Fibroblast of villous mesenchyme (primary cell): ENCODE measurements at places on chromosomes 1 and 21.

GRCh38 chr1:243507001-243507671 is 251.3 kb downstream of the SDCCAG8 start:
- DNase-seq: no peak

GRCh38 chr1:12177999-12178441 is 11.2 kb downstream of the TNFRSF1B start:
- DNase-seq: peak; percentile 95

- no peak for DNase-seq
Measured at GRCh38 chr1:90711696-90712095, 5.4 kb downstream of the BARHL2 start.

DNA sequence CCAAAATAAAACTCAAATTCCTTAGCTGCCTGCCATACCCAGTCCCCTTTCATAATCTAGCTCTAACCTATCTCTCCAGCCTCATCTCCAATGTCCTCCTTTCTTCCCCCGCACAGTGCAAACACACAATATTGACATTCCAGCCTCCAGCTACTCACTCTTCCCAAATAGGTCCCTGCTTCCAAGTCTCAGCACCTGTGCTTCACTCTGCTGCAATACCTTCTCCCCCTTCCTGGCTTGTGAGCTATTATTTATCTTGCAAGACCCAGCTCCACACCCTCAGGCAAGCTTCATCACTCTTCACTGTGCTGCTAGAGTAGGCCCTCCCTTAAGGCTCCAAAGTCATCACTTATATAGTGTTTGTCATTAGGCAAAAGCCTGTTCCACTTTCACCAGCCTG is 9.7 kb downstream of the PLPP3 start:
- no peak for DNase-seq

DNA sequence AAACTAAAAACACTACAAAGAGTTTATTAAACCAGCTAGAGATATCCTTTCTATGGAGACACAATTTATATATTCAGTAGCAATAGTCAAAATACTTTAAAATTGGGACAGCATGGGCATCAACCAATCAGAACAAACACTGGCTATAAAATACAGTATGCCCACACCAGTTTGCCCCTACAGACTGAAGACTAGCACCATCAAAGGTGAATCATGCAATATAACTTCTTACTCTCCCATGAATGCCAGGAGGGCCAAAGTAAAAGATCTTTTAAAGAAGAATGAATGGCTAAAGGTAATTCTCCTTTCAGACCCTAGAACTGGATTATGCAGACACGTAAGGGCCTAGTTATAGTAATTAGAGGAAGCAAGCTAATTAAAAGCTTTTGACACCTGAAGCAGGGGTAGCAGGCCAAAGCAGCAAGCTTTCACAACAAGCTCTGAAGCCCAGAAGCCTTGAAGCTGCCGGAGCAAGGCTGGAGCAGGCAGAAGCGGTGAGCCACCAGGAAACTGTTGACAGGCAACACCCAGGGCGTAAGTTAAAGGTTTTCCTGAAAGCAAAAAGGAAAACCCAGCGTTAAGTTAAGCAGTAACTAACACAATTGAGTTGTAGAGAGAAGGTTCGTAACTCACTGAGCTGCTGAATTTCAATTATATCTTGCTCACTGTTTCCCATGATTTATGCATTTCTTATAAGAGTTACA is 99.3 kb downstream of the CDC42BPA start:
- DNase-seq: no peak

DNA sequence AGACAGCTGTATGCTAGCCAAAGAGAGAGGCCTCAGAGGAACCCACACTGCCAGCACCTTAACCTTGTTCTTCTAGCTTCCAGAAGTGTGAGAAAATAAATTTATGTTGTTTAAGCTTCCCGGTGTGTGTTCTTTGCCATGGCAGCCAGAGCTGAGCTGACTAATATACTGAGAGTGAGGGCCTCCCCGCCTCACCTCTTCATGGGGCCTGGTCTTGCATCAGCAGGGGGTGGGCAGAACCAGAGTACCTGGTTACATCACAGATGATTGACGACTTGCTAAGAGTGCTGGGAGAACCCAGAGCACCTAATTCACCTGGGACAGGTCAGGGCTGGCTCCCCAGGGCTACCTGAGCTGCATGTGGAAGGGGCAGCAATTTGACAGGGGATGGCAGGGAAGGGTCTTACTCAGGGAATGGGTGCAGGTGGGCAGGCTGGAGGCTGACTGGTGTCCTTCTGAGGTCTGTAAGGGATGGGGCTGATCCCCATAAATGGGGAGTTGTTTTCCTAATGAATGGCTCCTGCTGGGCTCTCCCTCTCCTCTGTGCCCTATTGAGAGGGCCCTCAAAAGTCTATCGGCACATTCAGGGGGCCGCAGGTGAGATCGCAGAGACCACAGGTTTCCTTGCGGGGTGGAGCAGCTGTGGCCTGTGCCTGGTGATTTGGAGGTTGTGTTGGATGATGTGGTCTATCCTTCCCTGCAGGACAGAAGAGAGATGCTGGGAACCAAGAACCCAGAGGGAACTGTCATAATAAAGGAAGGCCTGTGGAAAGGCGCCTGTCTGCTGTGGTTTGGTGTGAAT is 60.6 kb upstream of the ETV3 start:
- DNase-seq: no peak

- peak; percentile 23 for DNase-seq
Measured at GRCh38 chr1:75265792-75266191, 131.6 kb downstream of the LHX8 start.

GRCh38 chr1:228279011-228279721 is 71.3 kb downstream of the OBSCN start:
- no peak for DNase-seq

GRCh38 chr21:36159356-36159921 is 2.8 kb downstream of the DOP1B start:
- peak; percentile 40 for DNase-seq

DNA sequence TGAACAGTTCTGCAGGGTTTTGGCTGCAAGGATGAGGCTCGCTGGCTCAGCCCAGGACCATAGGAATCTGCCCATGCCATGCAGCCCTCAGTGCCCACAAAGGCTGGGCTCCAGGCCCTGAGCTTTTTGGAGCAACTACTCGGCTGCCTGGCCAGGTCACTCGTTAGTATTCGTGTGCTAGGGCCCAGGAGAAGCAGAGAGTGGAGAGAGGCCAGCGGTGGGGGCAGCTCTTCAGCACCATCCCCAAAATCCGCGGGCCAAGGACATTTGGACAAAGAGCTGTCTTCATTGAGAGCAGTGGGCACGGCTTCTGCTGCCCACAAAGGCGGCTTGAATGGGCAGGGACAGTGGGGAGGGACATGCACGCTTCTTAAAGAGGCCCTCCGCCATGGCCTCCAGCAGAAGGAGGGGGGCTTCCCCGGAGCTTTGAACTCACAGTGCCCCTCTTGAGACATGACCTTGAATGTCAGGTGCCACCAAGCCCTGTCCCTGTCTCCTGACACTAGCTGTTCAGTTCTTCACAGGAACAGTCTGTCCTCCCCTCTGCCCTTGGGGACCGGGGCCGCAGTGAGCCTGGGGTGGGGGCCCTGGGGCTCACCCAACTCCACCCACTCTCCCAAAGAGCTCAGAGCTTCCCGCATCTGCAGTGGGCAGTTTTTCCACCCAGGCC is 106.1 kb upstream of the ARHGEF16 start:
- no peak for DNase-seq

DNA sequence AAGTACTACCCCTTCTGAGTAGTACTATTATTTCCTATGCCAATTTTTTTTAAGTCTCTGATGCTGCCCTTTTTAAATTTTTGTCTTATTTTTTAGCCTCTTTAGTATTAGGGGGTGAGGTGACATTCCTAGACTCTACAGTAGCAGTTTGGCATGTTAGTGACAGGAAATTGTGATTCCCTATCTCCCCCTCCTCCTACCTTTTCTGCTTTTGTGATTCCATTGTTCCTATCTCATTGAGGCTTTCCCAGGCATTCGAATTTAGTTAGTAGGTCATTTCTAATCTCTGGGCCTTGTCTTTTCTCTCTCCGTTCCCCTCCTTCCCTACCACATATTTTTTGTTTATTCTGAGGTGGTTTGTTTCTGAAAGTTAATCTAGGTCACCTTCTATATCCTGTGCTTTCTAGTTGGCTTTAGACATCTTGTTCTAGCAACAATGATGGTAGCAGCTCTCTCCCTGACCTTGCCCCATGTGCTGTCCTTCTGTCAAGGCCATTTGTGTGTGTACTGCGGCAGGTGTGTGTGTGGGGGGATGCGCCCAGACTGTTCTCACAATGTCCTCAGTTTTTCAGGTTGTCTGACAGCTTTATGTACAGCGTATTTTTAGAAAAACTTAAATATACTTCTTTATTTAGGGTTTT is 21.5 kb downstream of the SEMA6C start:
- no peak for DNase-seq

GRCh38 chr1:55367273-55367672 is 152.1 kb upstream of the USP24 start:
- no peak for DNase-seq

DNA sequence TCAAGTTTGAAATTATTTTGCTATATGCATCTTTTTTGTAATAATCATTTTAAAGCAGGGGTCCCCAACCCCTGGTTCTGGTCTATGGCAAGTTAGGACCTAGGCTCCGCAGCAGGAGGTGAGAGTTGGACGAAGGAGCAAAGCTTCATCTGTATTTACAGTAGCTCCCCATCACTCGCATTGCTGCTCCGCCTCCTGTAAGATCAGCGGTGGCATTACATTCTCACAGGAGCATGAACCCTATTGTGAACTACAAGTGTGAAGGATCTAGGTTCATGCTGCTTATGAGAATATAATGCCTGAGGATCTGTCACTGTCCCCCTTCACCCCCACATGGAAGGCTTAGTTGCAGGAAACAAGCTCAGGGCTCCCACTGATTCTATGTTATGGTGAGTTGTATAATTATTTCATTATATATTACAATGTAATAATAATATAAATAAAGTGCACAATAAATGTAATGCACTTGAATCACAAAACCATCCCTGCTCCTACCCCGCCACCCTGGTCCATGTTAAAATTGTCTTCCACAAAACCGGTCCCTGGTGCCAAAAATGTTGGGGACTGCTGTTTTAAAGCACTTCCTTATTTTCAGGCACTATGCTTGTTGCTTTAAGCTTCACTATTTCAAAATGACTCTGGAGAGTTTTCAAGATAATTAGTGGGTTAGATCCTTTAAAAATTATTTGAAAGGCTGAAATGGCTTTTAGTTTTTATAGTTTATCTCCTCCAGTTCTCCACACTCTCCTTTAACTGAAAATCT is 74.8 kb downstream of the PLA2G4A start:
- DNase-seq: no peak

GRCh38 chr21:43771199-43771675 is 4.9 kb downstream of the CSTB start:
- no peak for DNase-seq

DNA sequence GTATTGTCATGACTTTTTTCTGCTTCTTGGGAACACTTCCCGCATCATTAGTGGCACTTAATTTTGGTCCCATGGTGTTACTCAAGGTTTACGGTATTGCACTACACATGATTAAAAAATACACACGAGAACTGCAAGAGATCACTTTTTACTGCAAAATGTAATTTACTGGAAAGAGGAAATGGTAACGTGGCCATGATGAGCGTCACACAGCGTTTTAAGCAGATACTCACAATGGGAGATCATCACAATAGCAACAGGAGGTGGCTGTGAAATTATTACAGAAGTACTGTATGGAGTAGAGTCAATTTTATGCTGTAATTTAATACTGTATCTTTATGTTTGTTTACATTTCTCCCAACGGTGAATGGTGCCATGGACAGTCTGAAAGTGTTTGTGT is 1510.3 kb downstream of the AMY1C start:
- DNase-seq: no peak

- no peak for DNase-seq
Measured at GRCh38 chr1:25006770-25007169, 76.7 kb upstream of the RUNX3 start.

- DNase-seq: no peak
Measured at GRCh38 chr1:234578735-234579134, 31.2 kb downstream of the IRF2BP2 start.

DNA sequence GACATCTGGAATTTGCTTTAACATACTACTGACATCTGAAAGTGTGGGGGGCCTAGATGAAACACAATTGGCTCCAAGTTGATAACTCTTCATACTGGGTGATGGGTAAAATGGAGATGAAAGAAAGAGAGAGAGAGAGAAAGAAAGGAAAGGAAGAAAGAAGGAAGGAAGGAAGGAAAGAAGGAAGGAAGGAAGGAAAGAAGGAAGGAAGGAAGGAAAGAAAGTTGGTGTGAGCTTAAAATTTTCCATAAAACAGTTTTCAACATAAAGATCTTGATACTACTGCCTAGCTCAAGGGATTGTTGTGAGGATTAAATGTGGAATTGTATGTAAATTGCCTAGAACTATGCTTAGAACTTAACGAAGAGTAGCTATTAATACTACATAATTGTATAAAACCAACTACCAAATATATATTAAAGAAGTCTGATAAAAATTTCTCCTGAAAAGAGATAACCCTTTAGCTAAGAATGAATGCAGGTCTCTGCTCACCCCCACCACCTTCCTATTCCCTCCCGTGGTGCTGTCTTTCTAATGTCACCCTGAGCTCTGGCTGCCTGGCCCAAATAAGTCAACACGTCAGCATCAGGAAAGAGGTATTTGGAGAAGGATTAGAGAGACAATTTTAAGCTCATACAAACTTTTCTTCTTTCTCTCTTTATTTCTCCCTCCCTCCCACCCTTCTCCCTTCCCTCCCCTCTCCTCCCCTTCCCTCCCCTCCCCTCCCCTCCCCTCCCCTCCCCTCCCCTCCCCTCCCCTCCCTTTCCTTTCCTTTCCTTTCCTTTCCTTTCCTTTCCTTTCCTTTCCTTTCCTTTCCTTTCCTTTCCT is 89.3 kb upstream of the SGIP1 start:
- DNase-seq: no peak

DNA sequence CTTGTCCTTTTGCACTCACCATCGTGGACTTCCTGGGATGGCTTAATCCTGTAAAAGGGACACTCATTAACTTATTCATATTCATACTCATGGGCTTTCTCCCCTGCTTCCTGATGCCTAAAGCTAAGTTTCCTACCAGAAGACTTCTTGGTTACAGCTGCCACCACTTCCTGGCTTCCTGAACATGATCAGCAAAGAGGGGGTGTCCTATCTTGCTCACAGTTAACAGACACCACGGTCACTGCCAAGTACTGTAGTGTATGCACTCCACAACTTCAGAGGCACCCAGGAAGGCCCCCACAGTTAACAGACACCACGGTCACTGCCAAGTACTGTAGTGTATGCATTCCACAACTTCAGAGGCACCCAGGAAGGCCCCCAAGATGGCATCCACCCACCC is 177.8 kb downstream of the SIPA1L2 start:
- DNase-seq: no peak

GRCh38 chr1:95282518-95282895 is 48.5 kb downstream of the RWDD3 start:
- DNase-seq: no peak

GRCh38 chr1:92679980-92680379 is 104.9 kb downstream of the EVI5 start:
- DNase-seq: no peak
